ENCODE measurements at places on chromosomes 2 and 18. TPM values are rescaled to one million over a fixed set of nuclear protein-coding genes. Genes with fewer than 3 reads are reported as not detected.

KCNG2 gene
- not detected for total RNA-seq

RPRM gene
- total RNA-seq: 63.1 TPM

HOXD13 gene
- 0.05 TPM for total RNA-seq

EFR3B gene
- total RNA-seq: 23.2 TPM
